ENCODE measurements at places on chromosomes 1 and 21. TPM values are rescaled to one million over a fixed set of nuclear protein-coding genes. Genes with fewer than 3 reads are reported as not detected.

PKN2 gene
- 40.8 TPM for total RNA-seq

GNG4 gene
- total RNA-seq, result not detected

TNFRSF8 gene
- 0.50 TPM for total RNA-seq

ZNF687 gene
- 52.2 TPM for total RNA-seq

NR5A2 gene
- total RNA-seq, result not detected

ZNF648 gene
- total RNA-seq, result not detected

GRCh38 chr1:9615316-9616063, 26.8 kb downstream of the TMEM201 start:
- no peak overlapping the region for H3K27ac ChIP-seq
- H3K4me3 ChIP-seq, result no peak overlapping the region
- H3K27me3 ChIP-seq, result no peaks in the 10 kb centered on the region
- peak; percentile 40 for DNase-seq
- H3K4me1 ChIP-seq, result peaks cover 7% of the 10 kb centered on the region
- peaks cover 4% of the 10 kb centered on the region for H3K36me3 ChIP-seq

CLCA4 gene
- not detected for total RNA-seq

PGBD5 gene
- 0.02 TPM for total RNA-seq

GRCh38 chr1:244653439-244654107, 647 bp downstream of the DESI2 start:
- H3K27ac ChIP-seq, result peak overlapping the region; percentile 76
- peaks cover 14% of the 10 kb centered on the region for H3K4me1 ChIP-seq
- peaks cover 5% of the 10 kb centered on the region for H3K36me3 ChIP-seq
- H3K4me3 ChIP-seq, result peak overlapping the region; percentile 90
- peak; percentile 31 for DNase-seq

GPR52 gene
- 14.1 TPM for total RNA-seq

GRCh38 chr1:203703586-203703985, 61.4 kb upstream of the LAX1 start:
- no peak for DNase-seq
- peaks cover 92% of the 10 kb centered on the region for H3K36me3 ChIP-seq
- no peak overlapping the region for H3K27ac ChIP-seq
- no peaks in the 10 kb centered on the region for H3K27me3 ChIP-seq
- no peak overlapping the region for H3K4me3 ChIP-seq

FCRL2 gene
- total RNA-seq, result 1.1 TPM

PAFAH2 gene
- 68.6 TPM for total RNA-seq

NTMT2 gene
- total RNA-seq, result not detected

DNA sequence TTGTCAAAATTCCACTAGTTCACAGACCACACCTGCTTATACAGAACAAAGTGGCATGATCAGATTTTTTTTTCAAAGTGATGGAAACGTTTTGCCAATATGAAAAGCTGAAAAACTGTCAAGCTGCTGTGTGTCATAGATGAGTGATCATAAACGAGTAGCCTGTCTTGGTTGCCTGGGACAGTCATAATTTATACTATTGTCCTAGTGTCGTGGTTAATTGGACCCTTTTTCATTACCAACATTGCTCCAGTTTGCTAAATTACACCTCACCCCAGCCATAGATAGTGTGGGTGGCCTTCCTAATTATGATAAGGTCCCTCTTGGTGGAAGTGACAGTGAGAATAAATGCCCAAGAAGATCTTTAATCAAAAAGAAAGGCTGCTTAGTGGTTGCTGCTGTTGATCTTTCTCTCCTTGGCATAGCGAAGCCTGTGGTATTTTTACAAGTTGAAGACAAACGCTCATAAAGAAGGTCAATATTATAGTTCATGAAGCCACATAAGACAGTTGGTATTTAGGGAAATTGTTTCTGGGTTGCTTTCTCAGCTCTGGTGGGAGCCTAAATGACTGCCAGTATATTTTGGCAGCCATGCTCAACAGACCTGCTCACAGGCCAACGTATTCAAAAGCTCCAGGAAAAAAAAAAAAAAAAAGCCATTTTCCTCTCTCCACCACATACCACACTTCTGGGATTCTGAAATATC, 478.1 kb downstream of the PLA2G4A start:
- H3K36me3 ChIP-seq, result no peaks in the 10 kb centered on the region
- no peaks in the 10 kb centered on the region for H3K27me3 ChIP-seq
- H3K4me1 ChIP-seq, result no peaks in the 10 kb centered on the region

BEND5 gene
- total RNA-seq, result 1.2 TPM

GRCh38 chr1:22132517-22133235, 10.2 kb downstream of the WNT4 start:
- peaks cover 4% of the 10 kb centered on the region for H3K27me3 ChIP-seq
- no peak overlapping the region for H3K27ac ChIP-seq
- H3K36me3 ChIP-seq, result no peaks in the 10 kb centered on the region
- no peak overlapping the region for H3K4me3 ChIP-seq
- H3K4me1 ChIP-seq, result no peaks in the 10 kb centered on the region
- DNase-seq, result no peak

DNA sequence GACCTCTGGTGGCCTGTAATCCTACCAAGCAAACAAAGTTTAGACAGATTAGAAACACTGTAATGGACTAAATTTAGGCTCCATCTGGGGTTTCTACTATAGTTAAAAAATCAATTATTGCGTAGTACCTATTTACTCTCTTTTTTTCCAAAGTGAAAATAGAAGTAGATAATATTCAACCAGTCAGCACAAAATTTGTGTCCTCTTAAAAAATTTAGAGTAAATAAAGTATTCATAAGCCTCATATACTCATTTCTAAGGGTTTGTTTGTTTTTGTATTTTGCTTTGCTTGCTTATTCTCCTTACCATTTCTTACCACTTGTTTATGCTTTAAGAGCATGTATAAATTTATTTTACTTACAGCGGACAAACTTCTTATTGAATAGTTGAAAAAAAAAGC, 54.5 kb downstream of the NCAM2 start:
- H3K4me1 ChIP-seq, result no peaks in the 10 kb centered on the region
- no peak overlapping the region for H3K27ac ChIP-seq

DNA sequence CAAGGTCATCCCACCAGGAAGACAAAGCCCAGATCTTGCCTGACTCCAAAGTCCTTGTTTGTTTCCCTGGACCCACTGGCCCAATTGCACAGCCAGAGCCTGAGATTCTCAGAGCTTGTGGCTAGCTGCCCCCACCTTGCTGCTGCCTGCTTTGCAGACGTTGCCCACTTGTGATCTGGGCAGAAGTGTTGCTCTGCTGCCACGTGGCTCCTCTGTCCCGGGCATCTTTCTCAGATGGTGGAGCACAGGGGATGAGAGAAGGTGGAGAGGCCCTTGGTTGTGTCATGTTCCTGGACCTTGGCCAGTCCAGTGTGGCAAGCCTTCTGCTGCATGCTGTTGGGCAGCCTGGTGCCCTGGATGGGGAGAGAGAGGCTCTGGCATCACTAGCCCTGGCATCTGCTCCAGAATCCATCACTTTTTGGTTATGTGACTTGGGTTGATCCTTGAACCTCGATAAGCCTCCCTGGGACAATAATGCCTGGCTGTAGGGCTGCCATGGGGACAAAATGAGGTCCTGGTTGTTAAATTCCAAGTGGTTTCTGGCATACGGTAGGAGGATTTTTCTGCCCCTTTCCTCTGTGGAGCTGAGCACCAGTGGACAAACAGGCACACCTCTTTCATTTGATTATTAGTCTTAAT, 1.5 kb upstream of the NR0B2 start:
- no peaks in the 10 kb centered on the region for H3K27me3 ChIP-seq
- H3K4me3 ChIP-seq, result no peak overlapping the region
- no peaks in the 10 kb centered on the region for H3K36me3 ChIP-seq
- H3K27ac ChIP-seq, result no peak overlapping the region

- H3K36me3 ChIP-seq, result no peaks in the 10 kb centered on the region
- no peak overlapping the region for H3K4me3 ChIP-seq
- H3K27ac ChIP-seq, result no peak overlapping the region
- no peaks in the 10 kb centered on the region for H3K4me1 ChIP-seq
Measured at GRCh38 chr1:39142401-39143060, 62.0 kb upstream of the MACF1 start.

APOBEC4 gene
- not detected for total RNA-seq

GRCh38 chr1:180181048-180181447, 26.4 kb downstream of the QSOX1 start:
- no peaks in the 10 kb centered on the region for H3K27me3 ChIP-seq
- DNase-seq, result no peak
- no peak overlapping the region for H3K27ac ChIP-seq
- peaks cover 23% of the 10 kb centered on the region for H3K36me3 ChIP-seq

GRCh38 chr1:70961374-70961975, 86.1 kb downstream of the PTGER3 start:
- H3K36me3 ChIP-seq, result no peaks in the 10 kb centered on the region
- H3K27me3 ChIP-seq, result no peaks in the 10 kb centered on the region
- H3K27ac ChIP-seq, result no peak overlapping the region
- H3K4me1 ChIP-seq, result no peaks in the 10 kb centered on the region

GRCh38 chr1:154557248-154557938, 1.1 kb downstream of the UBE2Q1 start:
- peak overlapping the region; percentile 33 for H3K27ac ChIP-seq
- peak overlapping the region; percentile 78 for H3K4me3 ChIP-seq

DNA sequence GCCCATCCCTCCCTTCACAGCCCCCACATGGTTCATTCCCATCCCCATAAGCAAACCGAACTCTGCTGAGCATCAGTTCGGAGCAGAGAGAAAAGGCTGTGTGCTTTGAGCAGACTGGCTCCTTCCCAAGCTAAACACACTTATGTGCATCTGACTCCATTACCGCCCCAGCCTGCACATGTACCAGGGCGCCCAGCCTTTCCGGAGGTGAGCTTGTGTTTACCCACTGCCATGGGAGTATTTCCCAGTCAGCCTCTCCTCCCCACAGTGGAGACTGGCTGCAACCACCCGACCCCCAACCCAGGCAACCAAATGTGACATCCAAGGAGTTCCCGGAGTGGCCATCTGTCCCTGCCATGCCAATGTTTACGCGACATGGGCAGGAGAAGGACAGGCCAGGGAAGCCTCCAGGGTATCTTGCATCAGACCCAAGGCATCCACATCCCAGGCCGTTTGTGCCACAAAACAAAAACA, 9.4 kb downstream of the TIAM1 start:
- peaks cover 10% of the 10 kb centered on the region for H3K4me1 ChIP-seq
- H3K4me3 ChIP-seq, result no peak overlapping the region
- H3K27me3 ChIP-seq, result no peaks in the 10 kb centered on the region
- no peak overlapping the region for H3K27ac ChIP-seq

CELA3B gene
- not detected for total RNA-seq

DNA sequence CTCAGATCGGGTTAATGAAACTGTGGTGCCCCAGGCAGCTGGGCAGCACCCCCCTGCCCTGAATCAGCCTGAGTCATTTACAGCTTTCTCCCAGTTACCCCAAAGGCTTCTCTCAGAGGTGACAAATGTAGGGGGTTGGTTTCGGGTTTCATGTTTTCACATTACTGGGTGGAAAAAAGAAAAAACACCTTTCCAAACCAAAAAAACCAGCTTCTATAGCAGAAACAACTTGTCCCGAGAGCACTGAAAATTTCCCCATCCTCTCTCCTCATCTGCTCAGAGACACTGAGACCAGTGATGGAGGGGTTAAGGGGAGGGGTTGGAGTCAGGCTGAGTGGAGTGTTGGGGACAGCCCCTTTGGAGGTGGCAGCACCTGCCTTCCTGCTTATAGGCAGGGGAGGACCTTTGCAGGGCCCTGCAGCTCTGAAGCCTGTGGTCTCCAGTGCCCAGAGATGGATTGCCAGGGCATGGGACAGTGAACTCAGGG, 15.6 kb downstream of the UTP11 start:
- H3K36me3 ChIP-seq, result peaks cover 31% of the 10 kb centered on the region
- DNase-seq, result peak; percentile 28

GRCh38 chr1:14602136-14602535, 3.7 kb downstream of the KAZN start:
- no peak overlapping the region for H3K27ac ChIP-seq
- H3K4me1 ChIP-seq, result no peaks in the 10 kb centered on the region
- H3K4me3 ChIP-seq, result no peak overlapping the region
- no peak for DNase-seq
- H3K36me3 ChIP-seq, result no peaks in the 10 kb centered on the region
- H3K27me3 ChIP-seq, result peaks cover 8% of the 10 kb centered on the region

DNA sequence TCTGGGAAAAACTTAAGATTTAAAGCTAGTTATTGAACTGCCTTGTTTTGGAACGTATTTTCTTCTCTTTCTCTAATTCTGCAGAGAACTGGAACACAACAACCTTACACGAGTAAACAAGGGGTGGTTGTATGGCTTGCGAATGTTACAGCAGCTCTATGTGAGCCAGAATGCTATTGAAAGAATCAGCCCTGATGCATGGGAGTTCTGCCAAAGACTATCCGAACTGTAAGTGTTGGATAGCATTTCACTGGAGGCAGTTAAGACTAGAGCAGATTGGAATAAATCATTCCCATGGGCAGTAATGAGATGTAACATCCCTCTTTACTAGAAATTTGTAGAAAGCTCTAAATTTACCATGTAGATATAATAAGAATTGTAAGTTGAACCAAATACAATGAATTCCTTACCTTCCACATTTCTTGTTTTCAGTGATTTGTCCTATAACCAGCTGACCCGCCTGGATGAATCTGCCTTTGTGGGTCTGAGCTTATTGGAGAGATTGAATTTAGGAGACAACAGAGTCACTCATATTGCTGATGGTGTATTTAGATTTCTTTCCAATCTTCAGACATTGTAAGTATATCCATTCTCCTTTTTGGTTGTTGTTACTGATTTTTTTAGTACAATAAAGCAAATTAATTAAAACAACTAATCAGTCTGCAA, 22.9 kb downstream of the LRIG2 start:
- peaks cover 65% of the 10 kb centered on the region for H3K36me3 ChIP-seq
- no peak overlapping the region for H3K4me3 ChIP-seq
- no peak for DNase-seq
- H3K4me1 ChIP-seq, result no peaks in the 10 kb centered on the region
- H3K27ac ChIP-seq, result no peak overlapping the region

GNG12 gene
- not detected for total RNA-seq

- H3K4me1 ChIP-seq, result no peaks in the 10 kb centered on the region
- no peak overlapping the region for H3K4me3 ChIP-seq
- no peaks in the 10 kb centered on the region for H3K27me3 ChIP-seq
- DNase-seq, result no peak
- H3K27ac ChIP-seq, result no peak overlapping the region
- H3K36me3 ChIP-seq, result no peaks in the 10 kb centered on the region
Measured at GRCh38 chr1:221470000-221470698, 271.7 kb downstream of the DUSP10 start.

POMGNT1 gene
- total RNA-seq, result 35.8 TPM

DNA sequence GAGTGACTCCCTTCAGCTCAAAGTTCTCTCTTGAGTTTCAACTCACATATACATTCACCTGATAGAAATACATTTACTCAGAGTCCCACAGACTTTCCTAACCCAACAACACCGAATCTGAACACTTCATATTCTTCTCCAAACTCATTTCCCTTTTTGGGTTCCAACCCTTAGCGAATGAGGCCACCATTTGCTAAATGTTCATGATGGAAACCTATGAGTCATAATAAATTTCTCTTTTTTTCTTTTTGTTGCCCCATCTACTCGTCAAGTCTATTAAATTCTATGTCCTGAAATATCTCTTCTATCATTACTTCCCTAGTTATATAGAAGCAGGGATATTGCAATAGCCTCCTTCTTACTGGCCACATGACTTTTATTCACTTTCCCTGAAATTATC, 100.1 kb downstream of the HLX start:
- H3K27me3 ChIP-seq, result no peaks in the 10 kb centered on the region
- DNase-seq, result no peak
- H3K36me3 ChIP-seq, result no peaks in the 10 kb centered on the region
- H3K27ac ChIP-seq, result no peak overlapping the region

- H3K4me3 ChIP-seq, result no peak overlapping the region
- no peak overlapping the region for H3K27ac ChIP-seq
- H3K27me3 ChIP-seq, result no peaks in the 10 kb centered on the region
- no peak for DNase-seq
Measured at GRCh38 chr1:109573785-109574184, 25.4 kb downstream of the GNAI3 start.

Measured in natural killer cell (primary cell).